ENCODE measurements at places on chromosomes 1 and 21. TPM values are rescaled to one million over a fixed set of nuclear protein-coding genes. Genes with fewer than 3 reads are reported as not detected.

- DNase-seq, result no peak
These were observed 13.5 kb downstream of the KCNK1 start for GRCh38 chr1:233627376-233627775.

MYOG gene
- 0.18 TPM for polyA plus RNA-seq

DNA sequence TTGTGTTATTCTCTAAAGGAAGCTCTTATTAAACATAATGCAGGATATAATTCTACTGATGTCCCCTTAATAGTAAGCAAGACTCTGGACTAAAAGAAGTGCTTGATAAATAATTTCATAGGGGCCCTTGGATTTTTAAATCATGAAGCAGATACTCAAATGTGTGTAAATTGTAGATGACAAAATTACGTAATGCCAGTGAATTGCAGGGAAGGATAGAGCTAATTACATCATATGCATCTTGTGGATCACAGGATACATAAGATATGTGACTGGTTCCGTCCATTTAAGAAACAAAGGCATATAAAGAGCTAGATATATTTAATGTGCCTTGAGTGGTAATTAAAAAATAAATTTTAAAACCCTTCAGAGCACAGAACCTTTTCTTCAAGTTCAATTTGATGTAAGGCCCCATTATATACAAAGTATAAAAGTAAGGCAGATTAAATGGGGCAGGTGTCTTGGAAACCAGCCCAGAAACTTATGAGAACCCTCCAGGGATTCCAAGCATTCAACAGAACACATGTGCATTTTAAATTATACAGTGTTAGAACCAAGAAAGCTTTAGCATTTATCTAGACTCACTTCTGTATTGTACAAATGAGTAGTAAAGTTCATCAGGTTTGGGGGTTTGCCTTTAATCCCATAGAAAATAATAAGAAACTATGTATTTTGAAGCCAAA lies 190.4 kb downstream of the NCAM2 start:
- peak; percentile 4 for DNase-seq

SLC44A5 gene
- polyA plus RNA-seq, result 16.4 TPM

DNA sequence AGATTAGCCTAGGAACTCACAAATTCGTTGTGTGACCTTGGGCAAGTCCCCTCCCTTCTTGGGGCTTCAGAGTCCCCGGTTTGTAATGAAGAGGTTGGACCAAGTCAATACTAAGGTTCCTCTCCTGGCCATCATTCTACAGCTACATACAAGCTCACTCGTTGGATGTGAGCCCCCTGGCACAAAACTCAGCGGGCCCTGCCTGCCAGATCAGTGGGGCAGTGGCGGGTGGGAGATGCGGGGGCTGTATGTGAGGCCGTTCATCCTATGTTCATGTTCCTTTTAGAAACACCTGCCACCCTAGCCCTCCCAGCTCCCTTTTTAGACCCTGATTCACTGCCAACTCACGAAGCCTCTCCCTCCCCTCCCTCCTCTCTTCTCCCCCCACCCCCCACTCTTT lies 2.1 kb downstream of the DLGAP3 start:
- DNase-seq, result no peak

GABRD gene
- polyA plus RNA-seq, result 2.1 TPM

GRCh38 chr1:58905628-58906221 lies 121.9 kb upstream of the JUN start:
- DNase-seq, result no peak

BRDT gene
- not detected for polyA plus RNA-seq

- no peak for DNase-seq
These were observed 74.4 kb downstream of the DUSP10 start for GRCh38 chr1:221667504-221667903.

RAVER2 gene
- polyA plus RNA-seq, result 35.0 TPM

DNA sequence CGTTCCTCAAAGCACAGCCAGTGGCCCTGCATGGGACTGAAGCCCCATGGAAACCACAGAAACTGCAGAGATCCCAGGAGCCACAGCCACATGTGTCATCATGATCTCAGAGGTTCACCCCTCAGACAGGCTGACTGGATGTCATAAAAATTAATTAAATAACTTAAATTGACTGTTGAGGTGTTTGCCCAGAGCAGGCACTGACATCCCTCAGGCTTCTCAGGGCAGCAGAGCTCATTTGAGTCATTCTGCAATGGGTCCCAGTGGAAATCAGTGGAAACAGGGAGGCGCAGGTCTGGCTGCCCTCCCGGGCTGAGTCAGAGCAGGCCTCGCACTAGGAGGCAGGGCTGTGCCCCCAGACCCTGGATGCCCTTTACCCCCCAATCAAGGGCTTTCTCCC lies 135.1 kb downstream of the CDC7 start:
- no peak for DNase-seq

CADM3 gene
- 0.20 TPM for polyA plus RNA-seq

PLEKHN1 gene
- 0.20 TPM for polyA plus RNA-seq

TIE1 gene
- 47.3 TPM for polyA plus RNA-seq

HCRTR1 gene
- 0.13 TPM for polyA plus RNA-seq

- no peak for DNase-seq
These were observed 98.3 kb upstream of the CAMK1G start for GRCh38 chr1:209485167-209485566.

GRCh38 chr1:15279576-15280230 lies 32.7 kb downstream of the FHAD1 start:
- no peak for DNase-seq

DNA sequence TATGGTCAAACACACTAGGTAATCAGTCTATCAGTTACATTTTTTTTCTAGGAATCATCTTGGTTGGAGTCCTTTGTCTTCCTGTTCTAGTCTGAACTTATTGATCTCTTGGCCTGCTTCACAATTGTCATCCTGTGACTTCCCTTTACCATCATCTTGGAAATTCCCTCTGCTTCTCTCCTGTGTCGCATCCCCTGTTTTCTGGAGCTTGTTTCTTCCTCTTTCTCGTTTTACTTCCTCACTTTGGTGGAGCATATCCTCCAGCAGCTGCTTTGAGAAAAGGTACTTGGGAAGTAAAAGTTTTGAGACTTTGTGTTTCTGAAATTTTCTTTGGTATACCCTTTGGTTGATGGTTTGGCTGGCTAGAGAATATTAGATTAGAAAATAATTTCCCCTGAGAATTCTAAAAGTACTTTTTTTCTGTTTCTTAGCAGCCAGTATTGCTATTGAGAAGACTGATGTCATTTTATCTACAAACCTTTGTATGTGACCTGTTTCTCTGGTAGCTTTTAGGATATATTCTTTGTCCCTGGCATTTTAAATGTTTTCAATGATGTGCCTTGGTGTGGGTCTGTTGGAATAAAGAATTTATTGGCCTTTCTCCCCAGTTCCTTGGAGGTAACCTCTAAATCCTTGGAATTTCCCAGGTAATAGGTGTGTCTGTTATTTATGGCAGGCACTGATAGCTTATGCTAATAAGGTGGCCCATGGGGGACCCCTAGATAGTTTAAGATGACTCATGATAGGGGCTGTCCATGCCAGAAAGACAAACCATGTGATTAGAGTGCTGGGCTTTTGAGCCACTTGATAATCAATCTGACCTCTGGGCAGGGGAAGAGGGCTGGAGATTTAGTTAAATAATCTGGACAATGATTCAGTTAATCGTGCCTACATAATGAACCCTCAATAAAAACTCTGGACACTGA lies 6.1 kb upstream of the MYCL start:
- no peak for DNase-seq

DNA sequence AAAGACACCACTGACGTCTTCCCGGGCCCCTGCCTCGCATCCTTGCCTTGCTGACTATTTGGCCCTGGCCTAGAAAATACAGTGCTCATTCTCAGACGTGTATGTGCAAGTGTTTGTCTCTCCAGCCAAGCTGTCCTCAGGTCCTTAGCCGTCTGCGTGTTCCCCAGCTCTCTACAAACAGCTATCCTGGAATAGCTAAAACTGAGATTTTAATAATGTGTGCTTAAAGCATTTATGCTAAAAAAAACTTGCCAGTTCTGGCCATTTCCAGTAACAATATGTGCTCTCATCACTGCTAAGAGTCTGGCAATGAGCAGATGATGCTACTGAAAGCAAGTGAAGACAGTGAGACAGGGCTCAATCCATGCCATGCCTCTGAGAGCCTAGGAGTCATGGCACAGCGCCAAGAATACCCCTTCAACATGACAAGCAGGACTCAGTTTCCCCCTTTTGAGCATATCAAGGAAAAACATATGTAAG lies 55.7 kb downstream of the IRF2BP2 start:
- no peak for DNase-seq

EXO1 gene
- 18.4 TPM for polyA plus RNA-seq

SYT14 gene
- 0.57 TPM for polyA plus RNA-seq

MANEAL gene
- polyA plus RNA-seq, result 3.6 TPM

IPP gene
- polyA plus RNA-seq, result 34.1 TPM

GRCh38 chr21:28953247-28953646 lies 39.4 kb downstream of the LTN1 start:
- DNase-seq, result no peak
